ENCODE measurements at places on chromosomes 3 and 15. TPM values are rescaled to one million over a fixed set of nuclear protein-coding genes. Genes with fewer than 3 reads are reported as not detected.

RETNLB gene
- total RNA-seq, result not detected

SMARCC1 gene
- total RNA-seq, result 111 TPM

CSTA gene
- not detected for total RNA-seq

ANKRD63 gene
- 0.45 TPM for total RNA-seq

RTP1 gene
- 5.1 TPM for total RNA-seq

SEC11A gene
- total RNA-seq, result 187 TPM

- no peak for DNase-seq
Measured at GRCh38 chr3:121992601-121993560, 29.2 kb downstream of the ILDR1 start.

DNA sequence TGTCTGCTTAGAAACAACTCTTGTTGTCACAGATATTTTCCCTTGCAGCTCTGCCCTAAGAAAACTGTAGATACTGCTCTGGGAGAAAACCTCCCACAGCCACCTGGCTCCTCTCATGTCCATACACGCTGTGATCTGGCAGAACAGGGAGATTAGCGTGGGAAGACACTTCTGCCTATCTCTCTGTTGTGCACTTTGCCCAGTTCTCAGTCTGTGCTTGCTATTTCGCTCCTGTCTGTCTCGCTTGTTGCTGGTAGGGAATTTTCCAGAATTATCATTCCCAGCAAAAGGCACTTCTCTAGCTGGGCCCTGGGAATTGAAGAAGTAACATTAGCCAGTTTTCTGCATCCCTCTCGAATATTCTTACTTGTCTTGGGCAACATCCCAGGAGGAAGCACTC, 8.1 kb upstream of the GATM start:
- no peak for DNase-seq

DNA sequence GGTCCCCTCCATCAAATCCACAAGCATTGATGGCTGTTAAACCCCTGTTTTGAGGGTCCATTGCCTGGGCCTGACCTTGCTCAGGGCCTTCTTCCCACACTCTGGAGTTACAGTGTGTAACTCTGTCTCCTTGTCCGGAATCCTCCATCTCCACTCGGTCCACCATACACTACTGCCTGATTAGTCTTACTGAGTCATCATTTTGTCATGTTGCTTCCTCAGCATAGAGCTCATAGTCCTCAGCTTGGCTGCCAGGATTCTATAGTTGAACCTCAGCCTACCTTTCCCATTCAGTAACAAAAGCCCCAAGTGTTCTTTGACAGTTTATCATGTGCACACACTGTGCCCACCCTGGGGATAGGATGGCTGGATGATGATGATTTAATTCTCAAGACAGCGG, 113.0 kb downstream of the PDE8A start:
- no peak for DNase-seq

GRCh38 chr15:33988384-33988783, 20.1 kb downstream of the CHRM5 start:
- no peak for DNase-seq

GRCh38 chr15:68211656-68212320, 6.7 kb upstream of the CALML4 start:
- peak; percentile 46 for DNase-seq

DNA sequence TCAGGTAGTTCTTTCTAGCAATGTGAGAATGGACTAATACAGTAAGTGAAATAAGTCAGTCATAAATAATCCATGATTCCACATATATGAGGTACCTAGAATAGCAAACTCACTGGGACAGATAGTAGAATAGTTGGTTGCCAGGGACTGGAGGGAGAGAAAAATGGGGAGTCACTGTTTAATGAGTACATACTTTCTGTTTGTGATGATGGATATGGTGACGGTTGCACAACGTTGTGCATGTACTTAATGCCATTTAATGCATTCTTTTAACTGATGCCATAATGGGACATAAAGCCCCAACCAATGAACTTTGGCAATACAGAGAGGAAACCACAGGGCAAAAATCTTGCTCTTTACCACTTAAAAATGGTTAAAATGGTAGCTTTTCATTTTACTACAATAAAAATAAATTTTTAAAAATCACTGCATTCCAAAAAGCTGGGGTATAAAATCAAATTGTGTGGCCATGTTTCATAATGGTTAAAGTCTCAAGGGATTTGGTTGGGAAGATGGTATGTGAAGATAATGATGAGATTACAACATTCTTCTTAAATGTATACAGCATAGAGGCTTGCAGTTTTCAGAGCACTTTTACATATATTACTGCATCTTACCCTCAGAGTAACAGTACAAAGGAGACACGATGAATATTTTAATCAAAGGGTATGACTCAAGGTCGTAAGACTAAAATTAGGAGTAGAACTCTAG, 45.2 kb downstream of the ADAM10 start:
- DNase-seq, result no peak

DNA sequence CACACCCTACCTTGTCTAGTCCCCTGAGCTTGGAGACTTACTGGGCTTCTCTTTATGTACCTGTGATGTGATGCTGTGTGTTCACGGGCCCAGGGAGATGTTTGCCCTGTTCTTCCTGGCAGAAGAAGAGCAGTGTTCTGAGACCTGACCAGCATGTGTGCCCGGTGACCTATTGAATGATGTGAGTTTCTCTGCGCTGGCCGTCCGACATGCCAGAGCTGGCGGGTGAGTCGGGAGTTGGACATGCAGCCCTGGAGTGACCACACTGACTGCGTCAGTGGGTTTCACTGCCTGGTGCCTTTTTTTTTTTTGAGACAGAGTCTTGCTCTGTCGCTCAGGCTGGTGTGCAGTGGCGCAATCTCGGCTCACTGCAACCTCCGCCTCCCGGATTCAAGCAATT, 42.3 kb downstream of the CGNL1 start:
- DNase-seq, result no peak

GRCh38 chr3:64030741-64031140, 7.4 kb upstream of the PSMD6 start:
- DNase-seq, result peak; percentile 75

- DNase-seq, result no peak
Measured at GRCh38 chr3:171972871-171973348, 66.5 kb upstream of the FNDC3B start.

DNA sequence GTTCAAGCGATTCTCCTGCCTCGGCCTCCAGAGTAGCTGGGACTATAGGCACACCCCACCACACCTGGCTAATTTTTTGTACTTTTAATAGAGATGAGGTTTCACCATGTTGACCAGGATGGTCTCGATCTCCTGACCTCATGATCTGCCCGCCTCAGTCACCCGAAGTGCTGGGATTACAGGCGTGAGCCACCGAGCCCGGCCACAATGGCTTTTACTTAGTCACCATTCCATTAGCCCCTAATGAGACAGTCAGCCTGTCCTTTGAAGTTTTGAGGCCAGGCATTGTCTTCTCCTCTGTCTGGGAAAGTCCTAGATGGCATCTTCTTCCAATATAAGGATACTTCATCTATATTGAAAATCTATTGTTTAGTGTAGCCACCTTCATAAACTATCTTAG, 515.9 kb downstream of the RBMS3 start:
- no peak for DNase-seq

DNA sequence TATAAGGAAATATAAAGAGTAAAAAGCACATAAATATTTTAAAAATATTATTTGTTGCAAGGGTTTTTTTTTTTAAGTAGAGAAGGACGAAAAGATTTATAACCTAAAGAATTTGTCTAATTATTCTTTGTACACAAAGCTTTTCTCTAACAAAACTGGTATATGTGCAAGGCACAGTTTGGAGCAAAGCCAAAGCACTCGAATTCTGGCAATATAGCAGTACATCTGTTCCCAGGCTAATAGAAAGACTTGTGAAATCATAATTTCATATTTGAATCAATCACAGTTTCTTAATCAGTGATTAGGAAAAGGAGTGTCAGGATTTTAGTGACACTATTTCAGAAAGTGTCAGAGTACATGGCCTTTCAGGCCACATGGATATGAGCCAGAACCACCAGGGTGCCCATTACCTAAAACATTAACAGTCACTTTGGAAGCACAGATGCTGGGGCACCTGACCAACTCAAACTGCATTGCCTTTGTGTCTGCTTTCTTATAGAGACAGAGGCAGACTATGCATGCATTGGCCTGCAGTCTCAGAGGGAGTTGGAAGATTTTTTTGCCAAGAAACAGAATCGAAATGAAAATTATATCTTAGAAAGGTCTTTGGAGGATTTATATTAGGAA, 651.8 kb upstream of the SGO1 start:
- DNase-seq, result no peak

DNA sequence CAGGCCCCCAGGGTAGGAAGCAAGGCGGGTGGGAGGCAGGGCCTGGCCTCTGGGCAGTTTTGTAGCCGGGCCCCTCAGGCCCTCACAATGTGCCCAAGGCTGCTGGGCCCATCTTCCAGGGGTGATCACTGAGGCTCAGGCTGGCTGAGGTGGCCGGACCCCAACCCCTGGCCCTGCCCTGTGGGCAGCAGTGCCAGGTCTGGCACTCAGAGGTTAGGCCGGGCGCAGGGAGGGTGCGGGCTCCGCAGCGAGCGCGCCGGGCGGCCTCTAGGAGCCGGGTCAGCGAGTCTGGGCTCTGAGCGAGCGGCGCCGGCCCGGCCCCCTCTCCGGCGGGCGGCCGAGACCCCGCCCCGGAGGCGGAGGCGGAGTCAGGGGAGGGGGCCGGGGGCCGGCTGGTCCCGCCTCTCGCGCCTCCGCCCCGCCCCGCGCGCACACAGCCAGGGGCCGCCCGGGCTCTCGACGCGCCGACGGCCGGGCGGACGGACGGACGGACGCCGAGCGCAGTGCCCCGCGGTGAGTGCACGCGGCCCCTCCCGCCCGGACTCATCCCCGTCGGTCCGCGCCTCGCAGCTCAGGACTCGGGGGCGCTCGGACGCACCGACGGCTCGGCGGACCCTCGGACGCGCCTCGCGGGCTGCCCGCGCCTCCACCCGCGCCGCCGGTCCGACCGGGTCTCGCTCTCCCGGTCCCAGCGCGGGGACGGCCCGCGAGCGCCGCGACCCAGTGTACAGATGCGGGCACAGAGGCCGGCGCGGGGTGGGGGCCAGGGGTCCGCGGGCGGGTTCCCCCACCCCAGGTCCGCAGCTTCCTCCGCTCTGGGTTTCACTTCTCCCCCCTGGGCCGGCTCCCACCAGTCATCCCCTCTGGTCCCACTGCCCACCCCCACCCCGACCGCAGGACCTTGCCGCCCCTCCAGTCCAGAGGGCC, at the start of gene FBLN2:
Gene FBLN2, plus strand, starts transcription at position 430 of the 927 bp plus-strand sequence. CDS start 21,231 bp downstream, outside the sequence.
- peak; percentile 100 for DNase-seq

DNA sequence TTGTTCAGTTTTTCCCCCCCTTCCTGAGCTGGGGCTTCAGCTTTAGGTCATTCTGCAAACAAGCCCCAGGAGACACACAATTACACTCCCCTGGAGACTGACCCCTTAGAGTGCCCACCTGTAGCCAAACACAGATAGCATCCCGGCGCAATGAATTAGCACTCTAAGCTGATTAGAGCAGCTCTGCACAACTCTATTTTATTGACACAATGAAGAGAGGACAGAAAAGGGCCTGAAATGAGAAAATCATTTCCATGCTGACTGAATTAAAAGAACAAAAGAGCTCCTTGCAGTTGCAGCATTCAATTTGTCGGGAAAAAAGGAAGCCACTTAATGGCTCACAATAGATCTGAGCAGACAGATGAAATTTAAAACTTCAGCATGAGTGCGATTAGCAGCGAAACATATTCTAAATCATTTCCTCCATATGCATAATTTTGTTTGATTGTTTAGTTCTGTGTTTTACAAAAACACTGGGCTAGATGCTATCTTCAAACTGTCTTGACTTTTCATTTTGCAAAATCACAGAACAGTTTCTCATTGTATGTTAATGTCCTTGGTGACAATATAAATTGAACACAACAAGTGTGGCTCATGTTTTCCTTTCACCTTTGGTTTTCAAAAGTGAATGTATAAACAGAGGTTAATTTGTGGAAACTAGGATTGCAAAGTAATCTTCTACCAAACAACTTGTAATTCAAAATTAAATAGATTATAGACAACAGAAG, 308.6 kb downstream of the MECOM start:
- no peak for DNase-seq

- DNase-seq, result no peak
Measured at GRCh38 chr3:32675650-32676049, 9.3 kb upstream of the CNOT10 start.

DNA sequence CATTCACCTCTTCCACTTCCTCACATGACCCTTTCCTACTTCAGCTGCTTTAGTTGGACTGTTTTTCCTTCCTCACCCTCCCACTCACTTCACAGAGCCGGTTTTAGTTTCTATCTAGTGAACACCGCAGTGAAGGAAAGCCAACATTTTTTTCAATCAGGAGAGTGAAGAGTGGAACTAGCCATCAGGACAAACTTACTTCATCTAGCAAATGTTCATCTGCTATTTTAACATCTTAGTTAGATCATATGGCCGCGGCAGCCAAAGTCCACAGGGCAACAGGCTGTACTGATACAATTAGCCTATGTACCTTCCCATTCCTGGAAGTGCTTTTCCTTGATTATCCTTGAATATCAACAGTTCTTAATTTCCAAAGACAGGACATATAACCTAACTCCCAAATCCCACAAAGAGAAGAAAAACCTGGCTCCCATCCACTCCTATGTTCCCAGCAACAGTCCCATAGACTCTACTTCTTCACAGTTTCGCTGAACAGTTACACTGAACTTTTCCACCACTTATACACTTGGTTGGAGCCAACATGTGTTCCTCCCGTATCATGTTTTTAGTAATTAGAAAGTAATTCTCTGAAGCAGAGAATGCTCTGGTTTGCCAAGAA, 456.2 kb upstream of the THBS1 start:
- DNase-seq, result no peak

DNA sequence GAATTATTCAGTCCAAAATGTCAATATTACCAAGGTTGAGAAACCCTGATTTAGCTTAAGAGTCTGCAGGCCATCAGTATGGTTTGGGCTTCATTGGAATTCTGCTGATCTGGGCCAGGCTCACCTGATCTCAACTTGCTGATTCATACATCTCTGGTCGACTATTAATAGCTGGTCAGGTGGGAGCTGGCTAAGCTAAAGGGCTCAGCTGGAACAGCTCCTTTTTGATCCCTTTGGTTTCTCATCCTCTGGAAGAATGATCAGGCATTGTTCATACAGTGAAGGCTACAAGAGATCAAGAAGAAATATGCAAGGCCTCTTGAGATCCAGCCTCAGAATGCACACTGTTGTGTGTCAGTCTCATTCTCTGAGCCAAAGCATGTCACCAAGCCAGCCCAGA, 123.3 kb upstream of the MME start:
- no peak for DNase-seq

- DNase-seq, result no peak
Measured at GRCh38 chr15:52481915-52482314, 46.8 kb downstream of the MYO5A start.

DNA sequence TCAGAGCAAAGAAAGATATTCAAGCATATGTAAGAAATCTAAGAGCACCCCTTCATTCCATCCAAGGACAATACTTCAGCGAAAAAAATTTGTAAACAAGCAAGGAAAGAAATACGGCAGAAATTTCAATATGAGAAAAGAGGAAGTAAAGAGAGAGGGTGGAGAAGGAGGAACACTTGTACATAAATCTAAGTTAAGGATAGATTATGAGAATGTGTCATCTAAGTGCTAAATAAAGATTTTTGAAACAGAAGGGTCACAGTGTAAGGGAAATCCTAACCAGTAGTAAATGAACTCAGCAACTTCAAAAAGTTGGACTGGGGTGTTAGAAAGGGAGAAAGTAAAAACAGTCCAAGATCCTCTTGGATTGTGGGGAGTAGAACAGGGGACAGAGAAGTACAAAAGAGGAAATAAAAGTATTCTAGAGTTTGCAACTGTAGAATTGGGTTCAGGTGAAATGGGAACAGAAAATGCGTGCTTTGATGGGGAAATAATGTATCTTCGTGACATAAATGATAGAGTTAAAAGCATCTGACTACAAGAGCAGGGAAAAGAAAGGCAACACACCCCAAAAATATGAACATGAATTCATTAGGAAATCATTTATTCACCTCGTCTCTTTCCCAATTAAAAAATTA, 68.5 kb upstream of the ATP13A5 start:
- no peak for DNase-seq

All from H7 (cell line).